Right ventricle myocardium superior (tissue), 1 donor: ENCODE measurements at places on chromosomes 12 and 14. TPM values are rescaled to one million over a fixed set of nuclear protein-coding genes. Genes with fewer than 3 reads are reported as not detected.

Gene KIF5A
- total RNA-seq = 0.08 TPM

Gene DTX1
- total RNA-seq = 1.6 TPM

Gene TBK1
- total RNA-seq = 11.6 TPM

Gene CD69
- 0.40 TPM for total RNA-seq

Gene TAS2R19
- total RNA-seq = 0.51 TPM

Gene TAS2R9
- 0.22 TPM for total RNA-seq

Gene THAP2
- total RNA-seq = 10.2 TPM

Gene GNB3
- total RNA-seq = 2.9 TPM

Gene MGST1
- total RNA-seq = 35.2 TPM

Gene TESPA1
- 0.59 TPM for total RNA-seq

GRCh38 chr12:88860851-88861250 is 280.6 kb upstream of the KITLG start:
- DNase-seq = no peak

GRCh38 chr12:69655616-69656340 is 43.3 kb downstream of the BEST3 start:
- no peak for DNase-seq

- DNase-seq = no peak
These were observed 4.3 kb upstream of the REC8 start for GRCh38 chr14:24167469-24168114.

DNA sequence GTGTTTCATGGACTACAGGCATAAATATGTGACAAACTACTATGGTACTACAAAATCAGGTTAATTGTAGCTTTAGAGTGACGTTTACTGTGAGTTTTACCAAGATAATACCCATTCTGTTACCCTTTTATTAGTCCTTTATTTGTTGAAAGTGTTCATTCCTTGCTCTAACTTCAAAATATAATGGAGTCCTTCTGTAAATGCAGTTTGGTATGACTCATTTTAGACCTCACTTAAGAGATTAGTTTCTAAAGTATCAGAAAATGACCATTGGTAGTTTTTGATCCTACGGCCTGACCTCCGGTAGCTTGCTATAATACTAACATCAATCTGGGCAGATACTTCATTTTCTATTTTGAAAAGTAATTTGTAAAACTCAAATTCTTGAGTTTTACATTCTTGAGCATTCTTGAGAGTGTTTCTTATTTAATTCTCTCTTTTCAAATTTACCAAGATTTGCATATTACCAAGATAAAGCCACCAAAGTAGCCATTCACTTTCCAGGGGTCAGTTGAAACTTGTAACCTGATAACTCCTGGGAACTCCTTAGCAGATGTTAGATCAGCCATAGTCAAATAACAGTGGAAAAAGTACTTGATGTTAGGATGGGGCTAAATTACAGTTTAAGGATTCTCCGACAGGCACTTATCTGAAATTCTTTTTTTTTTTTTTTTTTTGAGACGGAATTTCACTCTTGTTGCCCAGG is 4.2 kb downstream of the HSPA2 start:
- DNase-seq = no peak

- peak; percentile 74 for DNase-seq
These were observed 6.8 kb downstream of the PFKM start for GRCh38 chr12:48125985-48126384.

GRCh38 chr12:129063600-129063999 is 210.3 kb downstream of the GLT1D1 start:
- DNase-seq = no peak

GRCh38 chr14:29528889-29529288 is 398.8 kb downstream of the PRKD1 start:
- DNase-seq = no peak

DNA sequence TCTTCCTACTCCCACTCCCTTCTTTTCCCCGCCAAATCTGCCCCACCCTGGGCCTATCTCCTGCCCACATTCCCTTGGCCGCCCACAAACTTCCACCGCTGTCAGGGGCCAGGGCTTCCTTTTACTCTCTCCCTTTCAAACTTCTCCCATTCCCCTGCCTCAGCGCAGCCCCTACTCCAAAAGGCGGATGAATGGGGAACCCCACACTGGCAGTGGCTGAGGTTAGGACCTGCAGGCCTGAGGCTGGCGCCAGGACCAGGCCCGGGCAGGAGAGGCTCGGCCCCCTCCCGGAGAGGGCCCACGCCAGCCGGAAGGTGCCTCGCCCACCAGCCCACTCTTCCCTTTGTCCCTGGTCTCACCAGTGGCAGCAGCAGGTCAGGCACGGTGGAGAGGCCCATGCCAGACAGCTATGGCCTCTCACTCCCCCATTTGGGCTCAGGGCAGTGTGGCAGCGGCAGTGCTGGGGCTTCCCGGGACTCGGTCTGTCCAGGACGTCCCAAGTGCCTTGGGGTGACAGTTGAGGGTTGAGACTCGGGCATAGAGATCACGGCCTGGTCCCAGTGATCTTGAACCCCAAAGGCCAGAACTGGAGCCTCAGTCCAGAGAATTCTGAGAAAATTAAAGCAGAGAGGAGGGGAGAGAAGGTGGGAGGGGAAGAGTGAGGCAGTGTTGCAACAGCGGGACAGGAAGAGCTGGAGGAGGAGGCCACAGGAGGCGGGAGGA is at the start of gene TNFRSF1A:
TNFRSF1A (minus strand) TSS at position 660 of the 723 bp plus-strand sequence; CDS start at position 398, 262 bp downstream.
- DNase-seq = peak; percentile 83

- DNase-seq = peak; percentile 68
These were observed 900 bp downstream of the C2CD5 start for GRCh38 chr12:22543246-22544037.

DNA sequence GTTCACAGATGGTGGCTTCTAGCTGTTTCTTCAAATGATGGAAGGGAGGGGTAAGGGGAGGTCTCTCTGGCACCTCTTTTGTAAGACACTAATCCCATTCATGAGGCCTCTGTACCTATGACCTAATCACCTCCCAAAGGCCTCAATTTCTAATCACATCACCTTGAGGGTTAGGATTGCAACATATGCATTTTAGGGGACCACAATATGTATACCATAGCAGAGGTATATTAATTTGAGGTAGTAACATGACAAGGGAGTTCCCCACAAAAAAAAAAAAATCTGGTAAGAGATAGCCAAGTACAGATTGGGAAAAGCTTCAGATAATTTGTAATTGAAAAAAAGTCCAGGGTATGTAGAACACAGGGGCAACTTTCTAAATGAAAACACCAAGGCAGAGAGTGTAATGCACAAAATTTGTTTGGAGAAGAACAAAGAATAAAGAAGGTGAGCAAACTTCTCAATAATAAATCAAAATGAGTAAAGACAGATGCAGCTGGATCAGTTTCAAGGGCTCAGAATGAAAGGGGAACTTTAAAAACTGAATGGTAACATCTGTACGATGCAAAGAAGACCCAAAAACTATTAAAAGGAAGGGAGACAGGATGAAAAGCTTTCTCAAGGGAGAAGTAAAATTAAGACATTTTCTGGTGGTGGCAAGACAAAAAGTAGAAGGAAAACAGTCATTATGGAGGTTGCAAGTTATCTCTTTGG is 125.5 kb upstream of the DCN start:
- no peak for DNase-seq

- no peak for DNase-seq
These were observed 118.9 kb downstream of the SLC35F4 start for GRCh38 chr14:57747036-57747435.

DNA sequence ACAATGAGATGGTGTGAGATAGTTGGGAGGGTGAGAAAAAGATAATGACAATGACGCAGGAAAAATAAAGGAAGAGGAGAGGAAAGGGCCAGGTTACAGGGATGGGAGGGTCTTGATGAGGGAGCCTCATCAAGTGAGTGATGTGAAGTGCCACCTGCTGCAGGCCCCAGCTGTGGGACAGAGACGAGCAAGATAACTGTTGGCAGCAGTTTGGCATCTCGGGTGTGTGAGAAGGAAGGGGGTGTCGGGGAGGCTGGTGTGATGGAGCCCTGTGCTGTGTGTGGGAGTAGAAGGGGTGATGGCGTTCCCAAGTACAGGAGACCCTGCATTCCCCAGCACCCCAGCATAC is 11.4 kb upstream of the TAC3 start:
- DNase-seq = no peak

DNA sequence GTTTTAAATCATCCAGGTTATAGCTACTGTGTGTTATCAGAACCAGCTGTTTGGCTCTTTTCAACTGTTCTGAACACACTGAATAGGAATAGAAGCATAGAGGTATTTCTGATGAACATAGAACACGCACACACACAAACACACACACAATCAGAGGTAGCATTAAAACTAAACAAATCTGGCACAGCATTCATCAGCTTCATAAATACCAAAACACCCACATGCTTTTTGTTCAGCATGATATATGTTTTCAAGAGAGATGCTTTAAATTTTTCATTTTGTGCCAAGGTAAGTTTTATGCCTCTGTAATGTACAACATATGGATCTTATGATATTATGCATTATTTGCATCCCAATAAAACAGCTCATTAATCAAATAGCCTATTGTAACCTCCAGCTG is 208.6 kb downstream of the GALC start:
- no peak for DNase-seq

DNA sequence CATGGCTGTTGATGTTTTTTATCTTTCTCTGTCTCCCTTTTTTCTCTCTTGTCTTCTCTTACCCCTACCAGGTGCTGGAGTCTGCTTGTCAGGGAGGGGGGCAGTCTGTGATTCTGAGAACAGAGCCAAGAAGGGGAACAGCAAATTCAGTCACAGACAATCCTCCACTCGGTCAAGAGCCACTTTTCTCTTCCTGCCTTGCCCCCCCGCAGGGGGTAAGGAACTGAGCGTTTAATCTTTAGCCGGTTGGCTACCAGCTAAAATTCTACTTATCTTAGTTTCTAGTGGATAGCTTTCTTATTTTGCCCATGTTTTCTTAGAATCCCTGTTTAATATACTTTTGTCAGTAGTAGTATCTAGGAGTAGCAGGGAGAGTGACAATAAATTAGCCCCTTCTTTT is 1.9 kb downstream of the RIMKLB start:
- DNase-seq = no peak
